Stimulated activated CD4-positive, alpha-beta T cell treated with anti-CD3 and anti-CD28 coated beads, Interleukin-2, amount 100 ng/mL, for 4 hours (primary cell): ENCODE measurements at places on chromosomes 3 and 15.

DNA sequence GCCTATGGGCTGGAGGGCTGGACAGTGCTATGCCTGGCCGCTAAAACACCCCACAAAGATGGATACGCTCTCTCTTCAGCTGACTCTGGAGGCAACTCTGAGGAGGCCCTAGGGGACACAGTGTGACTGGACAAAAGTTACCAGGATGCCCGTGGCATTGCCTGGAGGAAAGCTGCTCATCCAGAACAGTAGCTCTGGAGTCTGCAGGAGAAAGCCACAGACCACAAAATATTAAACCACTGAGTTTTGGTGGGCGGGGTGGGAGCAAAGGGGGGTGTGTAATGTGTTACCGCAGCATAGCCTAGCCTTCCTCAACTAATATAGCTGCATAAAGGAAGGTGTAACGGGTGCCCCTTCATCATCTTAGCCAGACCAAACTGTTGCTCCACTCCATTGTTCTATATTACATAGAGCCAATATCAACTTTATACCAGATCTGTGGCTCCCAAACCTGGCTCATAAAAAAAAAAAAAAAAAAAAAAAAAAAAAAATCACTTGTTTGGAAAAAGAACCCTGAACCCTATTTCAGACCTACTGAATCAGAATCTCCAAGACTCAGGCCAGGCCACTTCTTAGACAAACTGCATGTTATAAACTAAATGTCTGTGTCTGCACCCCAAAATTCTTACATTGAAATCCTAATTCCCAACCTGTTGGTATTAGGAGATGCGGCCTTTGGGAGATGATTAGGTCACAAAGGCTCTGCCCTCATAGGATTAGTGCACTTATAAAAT lies 132.6 kb downstream of the TNIK start:
- no peak for DNase-seq

- DNase-seq = no peak
Measured at GRCh38 chr3:70824078-70824477, 511.6 kb upstream of the MDFIC2 start.

DNA sequence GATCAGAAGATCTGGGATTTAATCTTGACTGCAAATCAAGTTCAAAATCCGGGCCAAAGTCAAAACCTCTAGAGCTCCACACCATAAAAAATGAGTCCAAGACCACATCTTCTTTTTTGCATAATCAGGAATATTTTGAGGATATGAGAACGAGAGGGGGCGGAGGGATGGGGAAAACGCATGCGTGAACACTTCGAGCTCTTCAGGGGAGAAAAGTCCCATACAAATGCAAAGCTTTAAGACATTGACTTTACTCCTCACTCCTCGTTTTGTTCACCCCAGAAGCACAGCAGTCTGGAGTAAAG lies 68.2 kb downstream of the SUMF1 start:
- no peak for DNase-seq

DNA sequence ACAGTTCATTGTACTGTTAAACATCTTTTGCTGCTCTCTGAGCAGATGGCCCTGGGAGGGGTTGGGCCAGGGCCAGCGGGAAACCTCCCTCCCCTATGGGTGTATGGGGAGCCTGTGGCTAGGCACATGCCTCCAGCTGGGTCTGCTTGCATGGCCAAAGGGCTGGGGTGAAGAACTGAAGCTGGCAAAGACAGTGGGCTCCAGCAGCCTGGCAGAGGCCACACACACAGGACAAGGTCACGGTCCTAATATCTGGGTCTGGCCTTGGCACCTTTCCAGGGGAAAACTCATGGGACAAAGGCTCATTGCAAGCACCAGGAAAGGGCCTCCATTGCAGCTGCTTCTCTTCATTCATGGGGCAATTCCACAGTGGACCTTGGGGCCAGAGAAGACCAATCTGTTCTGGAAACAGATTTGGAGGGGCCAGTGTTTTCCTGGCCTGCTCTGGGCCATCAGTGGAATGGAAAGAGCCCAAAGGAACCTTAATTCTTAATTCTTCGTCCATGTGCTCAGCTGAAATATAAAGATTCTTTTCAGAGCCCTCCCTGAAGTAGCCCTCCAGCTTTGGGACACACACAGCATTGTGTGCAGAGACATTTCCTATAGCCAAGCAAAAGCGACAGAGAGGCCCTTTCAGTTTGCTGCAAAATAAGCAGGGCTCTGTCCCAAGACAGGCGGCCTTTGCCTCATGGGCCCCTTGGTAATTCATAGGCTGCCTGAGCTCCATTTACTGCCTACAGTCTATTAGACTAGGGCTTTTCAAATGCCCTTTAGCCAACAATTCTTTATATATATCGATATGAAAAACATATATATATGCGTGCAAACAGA lies 11.3 kb upstream of the LIMD1 start:
- DNase-seq = no peak

DNA sequence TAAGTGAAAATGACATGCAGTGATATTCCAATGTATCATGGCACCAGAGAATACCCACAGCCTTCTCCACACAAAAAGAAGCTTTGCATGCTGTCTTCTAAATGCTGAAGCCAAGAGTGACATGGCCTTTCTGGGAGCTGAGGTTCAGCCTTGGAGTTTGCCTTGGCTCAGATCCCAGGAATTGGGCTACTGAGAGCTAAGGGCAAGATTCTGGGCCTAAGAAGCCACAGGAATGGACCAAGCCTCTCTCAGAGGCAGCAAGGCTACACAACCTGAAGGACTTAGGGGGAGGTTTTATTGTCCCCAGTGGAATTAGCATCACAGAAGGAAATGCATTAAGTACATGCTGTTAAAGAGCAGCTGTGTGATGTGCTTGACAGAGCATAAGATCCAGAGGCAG lies 1078.5 kb downstream of the TUSC7 start:
- DNase-seq = no peak

DNA sequence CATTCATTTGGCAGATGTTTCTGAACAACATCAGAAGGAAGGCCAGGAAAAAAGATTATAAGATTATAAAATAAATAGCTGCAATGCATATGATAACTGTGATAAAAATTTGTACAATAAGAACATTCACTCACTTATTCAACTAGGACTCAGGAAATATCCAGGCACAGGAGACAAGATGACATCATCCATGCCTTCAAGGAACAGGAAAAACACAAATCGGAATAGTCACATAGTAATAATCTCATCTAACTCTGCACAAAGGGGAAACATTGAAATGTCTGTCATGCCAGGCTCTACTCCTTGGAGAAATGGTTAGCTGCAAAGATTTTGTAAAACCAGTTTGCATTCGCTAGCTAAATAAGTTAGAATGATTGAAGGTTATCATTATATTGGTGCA lies 233.5 kb upstream of the AGTR1 start:
- DNase-seq = no peak

DNA sequence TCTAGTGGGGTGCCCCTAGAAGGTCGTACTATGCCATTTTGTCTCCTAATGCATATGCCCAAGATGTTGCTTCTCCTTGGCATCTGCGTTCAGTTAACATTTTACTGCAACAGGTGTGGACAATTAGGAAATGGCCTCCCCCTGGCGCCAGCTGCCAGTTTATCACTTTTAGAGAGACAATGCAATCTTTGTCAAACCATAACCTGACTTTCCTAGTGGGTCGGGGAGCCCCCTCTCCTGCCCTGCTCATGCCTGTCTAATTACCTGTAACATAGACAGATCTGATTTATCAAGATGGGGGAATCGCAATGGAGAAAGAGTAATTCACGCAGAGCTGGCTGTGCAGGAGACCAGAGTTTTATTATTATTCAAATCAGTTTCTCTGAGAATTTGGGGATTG lies 353.7 kb upstream of the SGO1 start:
- no peak for DNase-seq

DNA sequence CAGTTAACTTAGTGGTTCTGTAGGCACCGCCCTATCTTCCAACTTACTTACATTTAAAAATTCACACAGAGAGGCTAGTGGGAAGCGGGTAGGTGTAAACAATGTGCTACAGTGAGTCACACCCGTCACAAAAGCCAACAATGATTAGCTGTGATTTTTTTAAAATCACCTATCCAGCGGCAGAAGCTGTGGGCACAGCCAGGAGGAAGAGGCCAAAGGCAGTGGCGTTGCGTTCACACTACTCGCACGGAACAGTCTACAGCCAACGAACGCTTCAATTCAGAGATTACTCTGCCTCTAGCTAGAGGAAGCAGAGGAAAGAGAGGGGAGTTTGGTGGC lies 2.5 kb upstream of the NLGN1 start:
- DNase-seq = no peak

DNA sequence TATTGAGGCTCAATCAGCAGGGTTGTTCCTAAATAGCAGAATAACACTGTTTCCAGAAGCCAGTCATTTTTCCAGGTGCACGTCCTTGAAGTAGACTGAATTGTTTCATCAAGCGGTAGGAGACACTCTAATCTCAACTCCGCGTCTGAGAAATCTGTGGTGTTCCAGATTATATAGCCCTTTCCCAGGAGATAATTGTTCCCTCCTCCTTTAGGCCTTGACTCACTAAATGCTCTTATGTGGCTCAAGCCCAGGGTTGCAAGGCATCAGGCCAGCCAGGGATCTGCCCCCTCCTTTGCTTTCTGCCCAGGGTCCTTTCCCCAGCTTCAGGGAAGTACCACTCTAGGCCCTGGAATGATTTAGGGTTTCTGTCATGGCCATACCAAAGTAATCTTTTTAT lies 5.7 kb upstream of the HLTF start:
- DNase-seq = no peak

- DNase-seq = no peak
Measured at GRCh38 chr3:42090973-42091731, at the start of gene TRAK1. Gene TRAK1 (plus strand): TSS chr3:42091357. CDS start chr3:42091470, 113 bp downstream.

GRCh38 chr3:41679374-41679773 lies 282.5 kb downstream of the ULK4 start:
- DNase-seq = no peak

DNA sequence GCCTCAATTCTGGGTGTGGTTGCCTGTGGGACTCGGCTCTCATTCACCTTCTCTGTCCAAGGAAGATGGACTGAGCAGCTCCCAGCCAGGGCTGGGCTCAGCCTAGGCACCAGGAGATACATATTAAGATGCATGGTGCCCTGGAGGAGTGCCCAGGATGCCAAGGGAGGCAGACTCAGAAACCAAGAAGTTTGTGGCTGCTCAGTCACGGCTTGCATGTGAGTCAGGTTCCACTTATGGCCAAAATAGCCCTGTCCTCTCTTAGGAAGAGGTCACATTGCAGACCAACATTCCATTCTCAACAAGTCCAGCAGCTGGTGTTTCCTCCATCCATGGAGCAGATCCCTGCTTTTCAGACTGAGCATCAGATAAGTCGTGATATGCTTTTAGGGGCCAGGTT lies 21.8 kb downstream of the CDCP1 start:
- DNase-seq = no peak

DNA sequence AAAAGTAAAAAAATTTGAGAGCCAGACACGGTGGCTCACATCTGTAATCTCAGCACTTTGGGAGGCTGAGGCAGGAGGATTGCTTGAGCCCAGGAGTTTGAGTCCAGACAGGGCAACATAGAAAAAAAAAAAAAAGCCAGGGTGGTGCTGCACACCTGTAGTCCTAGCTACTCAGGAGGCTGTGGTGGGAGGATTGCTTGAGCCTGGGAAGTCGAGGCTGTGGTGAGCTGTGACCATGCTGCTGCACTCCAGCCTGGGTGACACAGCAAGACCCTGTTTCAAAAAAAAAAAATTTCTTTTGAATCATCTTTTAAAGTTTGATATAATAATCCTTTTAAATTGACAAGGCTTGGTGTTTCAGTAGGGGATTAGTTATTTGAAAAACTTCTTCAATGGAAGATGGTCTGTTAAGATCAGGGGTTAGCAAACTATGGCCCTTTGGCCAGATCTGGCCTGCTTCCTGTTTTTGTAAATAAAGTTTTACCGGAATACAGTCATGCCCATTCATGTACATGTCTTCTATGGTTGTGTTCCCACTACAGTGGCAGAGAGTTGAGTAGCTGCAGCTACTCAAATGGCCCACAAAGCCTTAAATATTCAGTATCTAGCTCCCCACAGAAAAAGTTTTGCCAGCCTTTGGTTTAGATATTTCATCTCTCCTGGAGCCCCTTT lies 28.9 kb downstream of the CDAN1 start:
- no peak for DNase-seq

GRCh38 chr3:24360957-24361356 lies 133.7 kb downstream of the THRB start:
- DNase-seq = no peak

DNA sequence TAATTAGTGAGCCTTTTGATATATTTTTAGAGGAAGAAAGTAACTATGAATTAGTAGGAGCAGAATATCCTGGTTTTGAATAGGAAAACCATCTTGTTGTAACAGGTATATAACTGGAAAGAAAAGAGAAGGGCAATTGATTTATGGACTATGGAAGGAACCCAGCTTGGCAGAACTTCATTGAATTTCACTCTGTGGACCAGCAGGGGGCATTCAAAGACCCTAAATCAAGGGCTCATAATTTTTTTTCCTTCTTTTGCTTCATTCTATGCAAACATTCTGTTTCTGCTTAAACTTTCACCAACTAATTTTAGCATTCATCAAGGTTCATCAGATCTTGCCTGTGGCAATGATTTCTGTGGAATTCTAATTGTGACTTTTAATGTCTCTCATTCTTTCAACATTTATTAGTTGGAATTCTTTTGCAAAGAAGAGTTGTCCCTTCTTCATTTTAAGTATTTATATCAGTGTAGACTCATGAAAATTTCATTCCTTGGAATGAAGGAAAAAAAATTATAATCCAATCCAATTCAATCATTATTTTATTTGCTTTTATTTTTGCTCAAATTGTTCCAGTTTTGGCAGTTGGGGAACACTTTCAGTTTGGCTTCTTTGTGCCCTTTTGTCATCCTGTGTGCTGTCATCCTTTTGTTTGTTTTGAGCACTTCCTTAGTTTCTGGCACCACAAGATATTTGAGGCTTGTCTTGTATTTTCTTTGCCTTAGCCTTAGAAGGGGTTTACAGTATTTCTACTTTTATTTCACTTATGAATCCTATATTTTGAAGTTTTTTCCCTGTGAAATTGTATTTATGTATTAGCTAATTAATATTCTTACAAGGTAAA lies 30.4 kb downstream of the NXPE3 start:
- no peak for DNase-seq

GRCh38 chr15:45810201-45810600 lies 175.4 kb downstream of the SQOR start:
- no peak for DNase-seq

DNA sequence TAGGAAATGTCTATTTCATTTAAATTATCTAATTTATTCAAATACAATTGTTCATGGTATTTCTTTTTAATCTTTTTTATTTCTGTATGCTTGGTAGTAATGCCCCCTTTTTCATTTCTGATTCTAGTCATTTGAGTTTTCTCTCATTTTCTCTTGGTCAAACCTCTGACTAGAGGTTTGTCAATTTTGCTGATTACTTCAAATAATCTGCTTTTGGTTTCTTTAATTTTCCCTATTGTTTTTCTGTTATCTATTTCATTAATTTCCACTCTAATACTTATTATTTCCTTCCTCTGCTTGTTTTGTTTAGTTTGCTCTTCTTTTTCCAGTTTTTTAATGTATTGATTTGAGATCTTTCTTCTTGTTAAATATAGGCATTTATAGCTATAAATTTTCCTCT lies 12.1 kb downstream of the FSD2 start:
- DNase-seq = no peak

- DNase-seq = no peak
Measured at GRCh38 chr3:131561511-131561910, 58.7 kb upstream of the MRPL3 start.

GRCh38 chr3:159899166-159899565 lies 89.5 kb upstream of the IL12A start:
- no peak for DNase-seq
